ENCODE measurements at places on chromosomes 3 and 15. TPM values are rescaled to one million over a fixed set of nuclear protein-coding genes. Genes with fewer than 3 reads are reported as not detected.

CCDC80 gene
- total RNA-seq = 0.26 TPM

DNA sequence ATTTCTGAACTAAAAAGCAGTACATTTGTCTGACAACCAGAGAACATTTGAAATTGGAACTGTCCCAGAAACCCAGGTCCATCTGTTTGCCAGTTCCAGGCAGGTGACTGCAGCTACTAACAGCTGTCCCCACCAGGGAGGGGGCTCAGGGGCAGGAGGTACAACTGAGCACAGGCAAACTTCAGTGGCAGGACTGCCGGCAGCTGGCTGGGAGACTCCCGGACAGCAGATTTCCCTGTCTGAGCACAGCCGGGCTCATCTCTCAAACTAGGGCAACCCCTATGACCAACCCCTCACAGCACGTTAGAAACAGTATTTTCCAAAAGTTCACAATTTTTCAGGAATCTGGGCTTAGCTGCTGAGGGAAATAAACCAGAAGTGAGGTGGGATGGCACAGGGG is 88.8 kb downstream of the MEGF11 start:
- DNase-seq = no peak

GRCh38 chr15:78212546-78213424 is 21.6 kb downstream of the ACSBG1 start:
- DNase-seq = peak; percentile 68

DNA sequence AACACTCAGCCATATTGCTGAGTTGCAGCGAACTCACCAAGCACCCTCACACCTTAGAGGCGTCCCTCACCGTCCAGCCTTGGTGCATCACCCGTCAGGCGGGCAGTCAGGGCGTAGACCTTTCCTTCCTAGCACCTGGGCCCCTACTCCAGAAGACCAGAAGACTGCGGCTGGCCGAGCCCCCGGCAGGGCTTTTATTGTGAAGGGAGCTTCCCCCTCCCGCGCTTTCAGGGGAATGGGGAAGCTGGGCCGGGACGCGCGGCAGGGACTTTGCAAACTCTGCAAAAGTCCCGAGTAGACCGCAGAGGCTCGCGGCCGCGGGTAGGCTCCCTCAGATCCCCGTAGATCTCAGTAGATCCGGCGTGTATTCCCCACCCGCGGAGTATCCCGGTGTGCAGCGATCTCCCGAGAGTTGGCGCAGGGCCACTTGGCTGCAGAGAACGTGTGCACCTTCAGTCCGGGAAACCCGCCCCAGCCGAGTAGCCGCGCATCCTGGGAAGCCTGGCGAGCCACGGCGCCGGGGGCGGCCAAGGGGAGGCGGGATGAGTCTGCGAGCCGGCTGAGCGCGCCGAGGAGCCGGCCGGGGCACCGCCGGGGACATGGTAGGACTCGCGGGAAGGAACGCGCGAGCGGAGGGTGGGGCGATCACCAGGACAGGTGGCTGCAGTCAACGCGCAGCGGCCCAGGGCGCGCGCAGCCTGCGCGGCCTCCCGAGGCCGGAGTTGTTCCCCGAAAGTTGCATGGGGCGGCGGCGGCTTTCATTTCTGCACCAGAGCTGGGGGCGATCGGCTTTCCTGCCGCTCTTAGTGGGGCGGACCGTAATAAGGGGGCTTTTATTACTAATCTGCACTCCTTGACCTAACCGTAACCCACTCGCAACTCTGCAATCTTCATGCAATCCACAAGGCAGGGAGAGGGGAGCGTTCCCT is at the start of gene GASK1A:
TSS of gene GASK1A (plus strand) at position 268 of the 929 bp plus-strand sequence. CDS start at position 600, 332 bp downstream.
- DNase-seq = peak; percentile 1

MUC20 gene
- total RNA-seq = 0.17 TPM

- DNase-seq = no peak
Observed at GRCh38 chr15:64151727-64152506, at the start of gene SNX22. SNX22 (plus strand) TSS chr15:64151731; CDS start chr15:64151776, 45 bp downstream.

DNA sequence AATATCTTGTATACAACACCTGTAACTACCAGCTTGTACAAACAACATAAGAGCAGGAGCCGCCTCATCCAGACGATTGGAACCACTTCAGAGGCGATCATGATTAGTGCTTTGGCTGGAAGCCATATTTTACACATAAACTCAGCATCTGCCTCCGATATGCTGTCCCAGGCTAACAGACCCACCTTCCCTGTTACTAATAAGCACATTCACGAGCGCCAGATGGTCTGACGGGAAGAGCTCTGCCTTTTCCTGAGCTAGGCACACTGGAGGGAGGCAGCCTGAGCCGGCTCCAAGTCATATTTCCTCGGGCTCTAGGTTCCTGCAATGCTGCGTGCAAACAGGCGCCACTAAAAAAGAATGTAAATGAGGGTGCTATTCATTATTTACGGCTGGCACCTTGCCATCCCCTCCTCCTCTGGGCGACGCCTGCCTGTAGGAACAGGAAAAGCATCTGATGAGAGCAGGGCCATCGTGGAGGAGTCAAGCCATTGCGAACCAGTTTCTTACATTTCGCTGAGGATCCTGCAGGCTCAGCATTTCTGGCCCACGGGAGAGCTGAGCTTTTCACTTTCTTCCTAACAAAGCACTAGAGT is 98.2 kb downstream of the ANXA2 start:
- no peak for DNase-seq

PTH1R gene
- 3.1 TPM for total RNA-seq

CRYGS gene
- total RNA-seq = not detected
